Fibroblast of skin of left biceps (primary cell): ENCODE measurements at places on chromosomes 2 and 18.

GRCh38 chr18:76394780-76395476 is 100.1 kb downstream of the ZNF516 start:
- no peak for DNase-seq

- DNase-seq: no peak
Observed at GRCh38 chr2:40227210-40227609, 224.7 kb downstream of the SLC8A1 start.

DNA sequence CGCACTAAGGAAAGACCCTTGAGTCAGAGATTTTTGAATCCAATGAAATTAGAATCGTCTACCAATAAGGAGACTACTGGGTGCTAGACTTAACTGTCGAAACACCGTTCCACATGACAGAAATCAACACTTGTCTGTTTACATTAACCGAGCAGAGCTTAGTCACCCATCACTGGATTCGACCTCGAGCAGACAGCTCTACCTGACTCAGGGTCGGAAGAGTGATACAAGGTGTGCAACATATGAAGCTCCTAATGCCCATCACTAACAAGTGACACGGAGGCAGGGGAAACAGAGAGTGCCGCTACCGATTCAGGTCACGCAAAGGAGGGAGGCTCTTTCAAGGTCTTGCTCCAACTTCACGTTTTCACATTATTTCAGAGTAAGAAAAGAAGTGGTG is 54.2 kb upstream of the FZD5 start:
- DNase-seq: no peak

DNA sequence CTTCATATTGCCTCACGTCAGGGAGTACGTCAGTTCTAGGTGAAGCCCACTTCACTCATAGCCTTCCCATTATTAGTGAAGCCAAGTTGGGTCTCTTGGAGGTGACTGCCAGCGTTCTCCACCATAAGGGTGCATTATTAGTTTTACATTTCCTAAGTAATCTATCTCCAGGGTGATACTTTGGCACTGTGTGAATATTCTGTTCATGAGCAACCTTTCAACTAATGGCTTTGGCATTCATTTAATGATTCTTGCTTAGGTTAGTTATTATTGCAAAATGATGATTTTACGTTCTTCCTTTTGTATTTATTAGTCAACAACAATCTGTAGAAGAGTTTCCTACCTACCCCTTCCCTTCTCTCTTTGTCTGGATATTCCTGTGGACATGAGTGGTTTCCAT is 97.5 kb downstream of the MAP4K4 start:
- no peak for DNase-seq

GRCh38 chr2:62768615-62769014 is 63.1 kb downstream of the EHBP1 start:
- DNase-seq: peak; percentile 31

GRCh38 chr2:109476641-109477441 is 136.9 kb downstream of the SEPTIN10 start:
- DNase-seq: no peak

DNA sequence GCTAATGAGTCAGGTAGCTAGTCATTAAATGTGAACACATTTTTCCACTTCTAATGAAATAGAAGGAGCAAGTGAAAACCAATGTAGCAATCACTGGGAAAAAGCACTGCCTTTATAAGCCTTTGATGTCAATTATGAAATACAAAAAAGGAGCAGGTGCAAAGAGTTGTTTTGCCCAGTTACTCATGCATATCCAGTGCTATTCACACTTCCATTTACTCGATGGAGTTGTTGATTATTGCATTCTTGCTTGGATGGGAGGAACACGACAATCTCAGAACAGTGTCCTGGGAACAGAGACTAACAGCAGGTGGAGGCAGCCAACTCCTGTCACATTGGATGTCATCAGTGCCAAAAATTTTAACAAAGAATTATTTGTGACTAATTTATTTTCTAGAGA is 372.5 kb downstream of the CBLN2 start:
- no peak for DNase-seq

DNA sequence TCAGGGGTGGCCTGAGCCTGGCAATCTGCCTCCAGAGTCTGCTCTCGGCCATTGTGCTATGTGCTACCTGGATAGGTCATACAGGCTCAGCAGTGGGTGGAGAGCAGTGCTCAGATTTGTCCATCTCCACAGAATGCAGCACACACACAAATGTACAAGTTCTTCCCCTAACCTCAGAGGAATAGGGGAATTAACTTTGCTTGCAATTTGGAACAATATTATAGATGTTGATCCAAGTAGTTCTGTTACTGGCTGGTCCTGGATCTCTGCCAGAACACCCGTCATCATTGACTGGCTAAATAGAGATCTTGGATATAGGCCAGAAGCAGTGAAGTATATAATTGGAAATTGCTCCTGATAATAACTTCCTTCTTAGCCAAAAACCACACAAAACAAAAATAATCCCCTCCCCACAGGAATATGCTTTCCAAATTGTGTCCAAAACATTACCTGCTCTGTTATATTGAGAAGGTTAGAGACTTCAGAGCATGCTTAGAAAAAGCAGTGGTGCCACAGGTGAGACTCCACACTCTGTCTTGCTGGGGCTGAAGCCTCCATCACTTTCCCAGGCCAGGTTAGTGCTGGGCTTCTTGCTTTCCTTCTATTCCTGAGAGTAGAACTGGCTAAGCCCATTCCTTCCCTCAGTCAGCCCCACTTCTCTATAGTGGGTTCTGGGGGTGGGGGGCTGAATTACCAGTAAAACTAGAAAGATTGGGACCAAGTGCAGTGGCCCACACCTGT is 38.8 kb downstream of the NCAPH start:
- DNase-seq: no peak

- DNase-seq: no peak
Observed at GRCh38 chr2:166607880-166608279, 113.8 kb upstream of the SCN7A start.

DNA sequence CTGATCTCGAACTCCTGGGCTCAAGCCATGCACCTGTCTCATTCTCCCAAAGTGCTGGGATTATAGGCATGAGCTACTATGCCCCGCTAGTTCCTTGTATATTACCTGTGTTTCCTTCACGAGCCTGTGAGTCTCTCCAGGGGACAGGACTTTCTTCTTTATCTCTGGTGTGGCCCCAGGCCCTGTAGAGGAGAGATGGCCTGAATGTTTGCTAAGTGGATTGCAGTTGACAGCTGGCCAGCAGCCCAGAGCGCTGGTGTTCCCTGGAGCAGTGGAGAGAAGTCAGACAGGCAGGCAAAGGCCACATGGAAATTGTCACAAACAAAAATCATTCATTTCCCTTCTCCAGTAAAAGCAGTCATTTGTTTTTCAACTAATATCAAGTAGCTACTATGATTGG is 17.9 kb downstream of the LPIN1 start:
- DNase-seq: no peak

DNA sequence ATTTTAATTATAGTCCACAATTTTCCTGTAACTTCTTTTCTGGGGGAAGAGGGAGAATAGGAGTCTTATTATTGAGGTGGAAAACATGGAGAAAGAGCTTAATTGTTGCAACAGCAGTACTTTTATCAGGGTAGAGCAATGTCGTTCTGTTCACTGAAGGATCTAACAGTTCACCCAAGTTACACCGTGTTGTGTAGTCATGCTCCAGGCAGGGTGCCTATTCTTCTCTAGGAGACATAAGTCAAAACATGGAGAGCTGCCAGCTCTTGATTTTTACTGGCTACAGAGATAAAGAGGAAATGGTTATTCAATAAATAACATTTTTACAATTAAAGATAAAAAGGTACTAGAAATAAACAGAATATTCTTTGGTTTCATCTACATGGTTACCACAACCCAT is 594.3 kb upstream of the NETO1 start:
- DNase-seq: peak; percentile 34

GRCh38 chr2:241857041-241857541 is 1.6 kb downstream of the PDCD1 start:
- no peak for DNase-seq
